ENCODE measurements at places on chromosomes 7 and 10.
A peak's percentile ranks its signal among the peaks of the same experiment; 100 is the strongest.

GRCh38 chr7:74633451-74633921 is 24.0 kb upstream of the GTF2I start:
- DNase-seq = no peak

- DNase-seq = no peak
These were observed 54.1 kb downstream of the JAZF1 start for GRCh38 chr7:28126410-28127041.

GRCh38 chr10:130440494-130440893 is 304.3 kb downstream of the GLRX3 start:
- no peak for DNase-seq

GRCh38 chr7:45080265-45080957 is 8.4 kb downstream of the NACAD start:
- no peak for DNase-seq

- no peak for DNase-seq
These were observed 621.9 kb downstream of the ACTR3B start for GRCh38 chr7:153381275-153382040.

DNA sequence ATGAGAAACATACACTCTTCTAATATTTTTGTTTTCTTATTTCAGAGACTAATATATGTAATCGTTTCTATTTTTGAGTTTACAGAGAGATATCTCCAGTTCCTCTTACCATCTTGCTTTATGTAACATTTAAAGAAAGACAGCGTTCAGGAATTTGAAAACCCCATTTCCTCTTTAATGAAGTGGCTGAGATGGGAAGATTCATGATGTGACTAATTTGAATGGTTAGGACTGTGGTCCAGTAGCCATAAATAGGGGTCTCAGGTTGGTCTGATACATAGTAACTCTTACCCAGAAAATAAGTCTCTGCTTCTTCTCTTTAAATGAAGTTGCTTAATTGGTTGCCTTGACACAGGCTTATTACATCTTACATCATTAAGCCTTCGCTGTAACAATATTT is 6.9 kb downstream of the KMT2E start:
- DNase-seq = no peak

DNA sequence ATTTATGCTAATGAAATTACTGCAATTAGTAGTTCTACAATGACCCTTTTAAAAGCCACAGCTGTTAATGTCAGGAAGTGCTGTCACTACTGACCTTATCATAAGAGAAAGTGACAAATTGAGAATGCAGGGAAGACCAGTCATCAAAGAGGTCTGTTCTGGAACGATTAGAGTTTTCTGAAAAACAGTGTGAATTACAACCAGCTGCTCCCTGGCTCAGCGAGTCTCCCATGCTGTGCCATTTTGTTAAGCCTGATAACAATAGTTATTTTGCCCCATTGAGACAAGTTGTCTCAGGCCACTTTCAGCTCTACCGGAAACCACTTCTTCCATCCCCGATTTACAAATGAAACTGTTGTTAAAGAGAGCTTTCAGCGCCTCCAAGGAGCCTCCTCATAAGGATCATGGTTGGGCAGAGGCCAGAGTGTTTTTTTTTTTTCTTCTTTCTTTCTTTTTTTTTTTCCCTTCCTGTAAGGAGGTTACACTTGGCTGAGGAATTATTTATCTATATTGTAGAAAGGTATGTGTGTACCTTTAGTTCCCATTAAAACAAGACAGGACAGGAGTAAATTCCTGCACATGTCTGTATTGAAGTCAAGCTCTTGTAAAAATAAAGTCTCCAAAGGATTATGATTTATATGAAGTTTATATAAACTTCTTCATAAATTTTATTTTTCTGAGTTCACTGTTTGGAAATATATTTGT is 173.6 kb downstream of the CDCA7L start:
- DNase-seq = no peak

GRCh38 chr7:70706204-70706603 is 425.7 kb upstream of the GALNT17 start:
- DNase-seq = no peak

GRCh38 chr7:8433477-8434289 is at the start of gene NXPH1:
Gene NXPH1, plus strand, starts transcription at chr7:8433609.
- DNase-seq = no peak

DNA sequence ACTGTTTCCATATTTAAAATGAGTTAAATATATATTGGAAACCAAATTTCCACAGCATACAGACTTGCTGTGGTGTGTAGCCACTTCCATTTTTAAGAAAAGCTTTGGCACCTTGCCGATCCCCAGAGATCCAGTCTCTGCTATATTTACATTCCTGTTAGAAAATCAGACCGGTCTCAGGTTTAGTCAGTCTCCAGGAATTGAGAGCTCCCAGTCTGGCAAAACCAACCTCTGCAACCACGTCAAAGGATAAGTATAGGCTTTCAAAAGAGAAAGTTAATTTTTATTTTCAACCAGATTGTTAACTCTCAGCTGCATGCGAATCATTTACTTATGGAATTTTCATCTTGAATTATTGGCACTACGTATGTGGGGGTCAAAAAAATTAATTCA is 28.2 kb downstream of the PUS7 start:
- DNase-seq = no peak

GRCh38 chr10:90530521-90530920 is 327.3 kb downstream of the HTR7 start:
- no peak for DNase-seq

GRCh38 chr10:89414879-89415821 is 782 bp downstream of the IFIT5 start:
- DNase-seq = peak; percentile 72

- no peak for DNase-seq
These were observed 96.9 kb upstream of the SH2B2 start for GRCh38 chr7:102189756-102190155.

DNA sequence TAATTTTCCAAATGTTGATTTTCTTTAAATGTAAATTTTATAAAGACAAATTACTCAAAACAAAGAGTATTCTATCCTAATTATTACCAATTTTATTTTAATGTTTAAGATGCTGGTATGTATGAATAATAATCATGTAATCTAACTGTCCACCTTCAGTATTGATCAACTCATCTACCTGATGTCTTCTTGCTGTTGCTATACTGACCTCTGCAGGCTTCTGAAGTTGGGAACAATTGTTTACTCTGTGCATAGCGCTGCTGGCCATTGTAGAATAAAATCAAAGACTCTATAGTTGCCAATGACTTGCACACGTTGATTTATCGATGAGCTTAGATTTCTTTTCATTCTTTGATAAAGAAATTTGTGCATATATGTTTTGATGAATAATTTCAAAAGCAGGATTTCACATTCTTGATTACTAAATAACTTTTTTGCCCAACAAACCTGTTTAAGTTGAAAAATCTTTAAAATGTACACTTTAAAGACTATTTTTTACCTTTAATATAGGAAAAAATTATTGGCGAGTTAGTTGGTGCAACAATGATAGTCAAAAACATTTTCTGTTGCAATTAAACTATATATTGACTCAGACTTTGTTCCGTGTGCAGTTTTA is 282.3 kb downstream of the TFEC start:
- no peak for DNase-seq

GRCh38 chr10:83849150-83849549 is 290.2 kb upstream of the GHITM start:
- no peak for DNase-seq

All from substantia nigra (tissue), 51 donors.